CD14-positive monocyte (primary cell): ENCODE measurements at places on chromosomes 5 and 9. TPM values are rescaled to one million over a fixed set of nuclear protein-coding genes. Genes with fewer than 3 reads are reported as not detected.

ITGA1 gene
- polyA plus RNA-seq: 0.05 and 0.33 TPM in 2 replicates

CDKN2B gene
- polyA plus RNA-seq: 3.8 and 6.7 TPM in 2 replicates

TLR4 gene
- 214 TPM for polyA plus RNA-seq

UAP1L1 gene
- 14.8 TPM for polyA plus RNA-seq

SLC36A2 gene
- polyA plus RNA-seq: not detected in 2 replicates

STARD4 gene
- polyA plus RNA-seq: 6.4 TPM

CCNI2 gene
- polyA plus RNA-seq: not detected in 2 replicates

CSNK1G3 gene
- polyA plus RNA-seq: 17.1 TPM

CNTLN gene
- polyA plus RNA-seq: 2.2 TPM

FOXD4 gene
- not detected for polyA plus RNA-seq

LHX3 gene
- polyA plus RNA-seq: not detected

INSL6 gene
- polyA plus RNA-seq: not detected in 2 replicates

FRRS1L gene
- polyA plus RNA-seq: not detected in 2 replicates

FYB1 gene
- 141 TPM for polyA plus RNA-seq

FBP1 gene
- polyA plus RNA-seq: 82.2 and 128 TPM in 2 replicates

- H3K4me3 ChIP-seq: no peak overlapping the region
- H3K27ac ChIP-seq: no peak overlapping the region
- DNase-seq: no peak
- peaks cover 87% of the 10 kb centered on the region for H3K36me3 ChIP-seq
- H3K27me3 ChIP-seq: no peaks in the 10 kb centered on the region
- peaks cover 2% of the 10 kb centered on the region for H3K4me1 ChIP-seq
Observed at GRCh38 chr5:151491062-151491461, 43.7 kb downstream of the SLC36A1 start.

DNA sequence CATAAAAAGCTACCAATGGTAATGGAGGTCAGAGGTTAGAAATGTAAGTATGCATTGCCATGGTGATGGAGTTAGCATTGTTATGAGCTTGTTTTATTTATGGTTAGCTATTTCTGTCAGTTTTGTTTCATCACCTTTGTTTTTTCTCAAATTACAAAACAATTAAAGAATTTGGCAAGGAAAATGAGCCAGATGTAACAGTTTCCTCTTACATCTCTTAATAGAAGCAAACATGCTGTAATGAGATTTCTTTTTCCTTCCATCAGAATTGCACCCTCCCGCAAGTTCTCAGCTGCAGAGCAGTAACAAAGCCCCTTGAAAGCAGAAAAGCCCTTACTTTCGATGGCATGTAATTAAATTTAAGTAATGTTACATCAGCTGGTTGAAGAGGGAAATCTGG, 233.0 kb downstream of the SGCD start:
- no peak for DNase-seq
- H3K4me3 ChIP-seq: no peak overlapping the region
- no peak overlapping the region for H3K27ac ChIP-seq
- no peaks in the 10 kb centered on the region for H3K4me1 ChIP-seq
- H3K36me3 ChIP-seq: no peaks in the 10 kb centered on the region
- H3K27me3 ChIP-seq: no peaks in the 10 kb centered on the region

- peaks cover 2% of the 10 kb centered on the region for H3K27me3 ChIP-seq
- peak; percentile 4 for DNase-seq
- no peaks in the 10 kb centered on the region for H3K36me3 ChIP-seq
- H3K4me1 ChIP-seq: peaks cover 7% of the 10 kb centered on the region
Observed at GRCh38 chr9:84266087-84266561, 74.4 kb downstream of the SLC28A3 start.

DNA sequence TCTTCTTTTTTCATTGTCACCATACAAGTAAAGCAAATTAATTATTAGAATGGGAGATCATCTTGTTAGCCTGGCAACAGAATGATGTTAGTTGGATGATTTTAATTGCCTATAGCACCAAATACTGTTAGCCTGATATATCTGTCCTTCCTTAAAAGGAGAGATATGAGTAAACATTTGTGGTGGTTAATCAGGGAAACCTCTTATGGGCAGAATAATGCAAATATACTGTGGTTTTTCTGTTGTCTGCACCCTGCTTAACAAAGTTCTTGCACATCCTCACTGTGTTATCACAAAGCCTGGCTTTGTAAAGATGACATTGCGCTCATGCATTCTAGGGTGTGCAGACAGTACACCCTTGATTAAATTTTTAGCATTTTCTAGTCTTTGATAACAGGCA, 254.9 kb upstream of the SMC2 start:
- no peaks in the 10 kb centered on the region for H3K36me3 ChIP-seq
- H3K27me3 ChIP-seq: no peaks in the 10 kb centered on the region
- no peaks in the 10 kb centered on the region for H3K4me1 ChIP-seq
- DNase-seq: no peak
- no peak overlapping the region for H3K27ac ChIP-seq

- no peak overlapping the region for H3K27ac ChIP-seq
- no peaks in the 10 kb centered on the region for H3K27me3 ChIP-seq
- no peak overlapping the region for H3K4me3 ChIP-seq
- no peak for DNase-seq
- H3K4me1 ChIP-seq: peaks cover 3% of the 10 kb centered on the region
Observed at GRCh38 chr5:103466495-103466894, 96.1 kb downstream of the NUDT12 start.

- H3K27ac ChIP-seq: no peak overlapping the region
- DNase-seq: no peak
- H3K4me3 ChIP-seq: no peak overlapping the region
- no peaks in the 10 kb centered on the region for H3K27me3 ChIP-seq
- H3K36me3 ChIP-seq: no peaks in the 10 kb centered on the region
Observed at GRCh38 chr5:90740244-90740799, 181.7 kb downstream of the ADGRV1 start.

- H3K4me3 ChIP-seq: peak overlapping the region; percentile 80
- H3K27ac ChIP-seq: peak overlapping the region; percentile 76
- DNase-seq: peak; percentile 58
Observed at GRCh38 chr5:128538250-128539037, 399 bp upstream of the FBN2 start.

- H3K27ac ChIP-seq: no peak overlapping the region
- H3K36me3 ChIP-seq: no peaks in the 10 kb centered on the region
- no peak for DNase-seq
Observed at GRCh38 chr5:178555771-178556211, 34.4 kb downstream of the COL23A1 start.

GRCh38 chr9:81508476-81508875, 180.9 kb downstream of the TLE1 start:
- DNase-seq: no peak
- no peaks in the 10 kb centered on the region for H3K36me3 ChIP-seq
- H3K4me1 ChIP-seq: no peaks in the 10 kb centered on the region
- no peaks in the 10 kb centered on the region for H3K27me3 ChIP-seq
- H3K27ac ChIP-seq: no peak overlapping the region

DNA sequence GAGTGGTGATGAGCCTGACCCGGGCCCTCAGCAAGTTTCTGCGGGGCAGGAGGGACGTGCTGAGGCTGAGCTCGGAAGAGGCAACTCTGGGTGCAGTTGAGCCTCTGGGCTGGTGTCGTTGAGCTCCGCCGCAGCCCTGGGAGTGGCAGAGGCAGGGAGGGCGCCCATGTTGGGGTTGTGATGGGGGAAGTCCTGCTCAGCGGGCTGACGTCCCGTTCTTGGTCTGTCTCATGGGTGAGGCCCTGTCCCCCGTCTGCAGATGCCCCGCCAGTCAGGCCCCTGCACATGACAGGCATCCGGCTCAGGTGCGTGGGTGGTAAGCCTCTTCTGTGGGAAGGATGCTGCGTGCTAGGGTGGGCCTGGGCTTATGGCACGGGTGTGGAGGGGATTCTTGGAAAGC, 64.3 kb downstream of the RXRA start:
- no peaks in the 10 kb centered on the region for H3K27me3 ChIP-seq
- H3K4me1 ChIP-seq: peaks cover 90% of the 10 kb centered on the region
- peaks cover 39% of the 10 kb centered on the region for H3K36me3 ChIP-seq
- H3K27ac ChIP-seq: peak overlapping the region; percentile 66
- H3K4me3 ChIP-seq: no peak overlapping the region

GRCh38 chr5:23445573-23445972, 61.8 kb upstream of the PRDM9 start:
- H3K27ac ChIP-seq: no peak overlapping the region
- H3K36me3 ChIP-seq: no peaks in the 10 kb centered on the region
- H3K27me3 ChIP-seq: no peaks in the 10 kb centered on the region
- H3K4me1 ChIP-seq: no peaks in the 10 kb centered on the region
- no peak for DNase-seq
- H3K4me3 ChIP-seq: no peak overlapping the region

DNA sequence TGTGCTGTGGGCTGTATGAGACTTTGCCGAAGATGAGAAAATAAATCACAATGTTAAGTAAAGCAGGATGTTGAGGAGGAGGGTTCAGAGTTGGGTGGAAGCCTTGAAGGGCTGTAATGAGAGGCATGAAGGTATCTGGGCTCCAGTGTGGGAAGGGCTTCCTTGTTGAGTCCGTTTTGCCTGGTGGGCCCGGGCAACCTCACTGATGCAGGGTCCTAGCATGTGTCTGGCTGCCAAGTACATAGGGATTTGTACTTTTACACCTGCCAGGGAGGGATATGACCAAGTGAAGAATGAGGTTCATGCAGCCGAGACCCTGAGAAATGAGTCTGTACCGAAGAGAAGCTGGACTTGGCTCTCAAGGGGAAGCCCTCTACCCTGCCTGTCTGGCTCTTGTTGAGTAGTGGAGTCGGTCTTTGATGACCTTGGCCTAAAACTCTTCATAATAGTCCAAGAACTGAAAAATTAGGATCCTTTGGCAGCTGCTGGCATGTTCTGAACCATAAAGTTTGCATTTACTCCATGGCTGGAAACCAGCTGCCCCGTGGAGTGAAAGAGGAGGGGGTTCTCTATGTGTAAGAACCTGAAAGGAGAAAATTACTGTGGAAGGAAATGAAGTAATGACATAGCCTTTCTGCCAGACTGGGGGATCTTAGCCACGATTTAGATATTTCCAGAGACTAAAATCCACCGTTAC, 59.0 kb upstream of the DPYSL3 start:
- no peak overlapping the region for H3K4me3 ChIP-seq
- no peaks in the 10 kb centered on the region for H3K36me3 ChIP-seq
- no peak for DNase-seq
- no peaks in the 10 kb centered on the region for H3K27me3 ChIP-seq

DNA sequence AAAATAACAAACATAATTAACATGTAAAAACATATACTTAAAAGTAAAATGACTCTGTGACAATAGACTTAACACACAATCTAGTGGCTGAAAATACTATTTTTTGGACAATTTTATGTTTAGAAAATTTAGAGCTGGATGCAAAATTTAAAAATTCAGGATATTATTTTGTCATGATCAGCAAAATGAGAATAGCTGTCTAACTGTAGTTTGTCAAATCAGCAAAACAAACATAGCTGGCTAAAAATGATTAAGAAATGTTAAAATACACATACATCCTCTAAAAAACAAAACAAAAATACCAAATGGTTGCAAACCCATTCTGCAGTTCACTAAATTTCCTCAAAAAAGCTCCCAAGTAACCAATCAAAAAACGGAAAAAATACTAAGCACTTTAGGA, 18.6 kb downstream of the C9orf72 start:
- H3K4me1 ChIP-seq: no peaks in the 10 kb centered on the region
- no peak for DNase-seq
- no peak overlapping the region for H3K4me3 ChIP-seq
- H3K27me3 ChIP-seq: no peaks in the 10 kb centered on the region
- H3K36me3 ChIP-seq: peaks cover 98% of the 10 kb centered on the region

DNA sequence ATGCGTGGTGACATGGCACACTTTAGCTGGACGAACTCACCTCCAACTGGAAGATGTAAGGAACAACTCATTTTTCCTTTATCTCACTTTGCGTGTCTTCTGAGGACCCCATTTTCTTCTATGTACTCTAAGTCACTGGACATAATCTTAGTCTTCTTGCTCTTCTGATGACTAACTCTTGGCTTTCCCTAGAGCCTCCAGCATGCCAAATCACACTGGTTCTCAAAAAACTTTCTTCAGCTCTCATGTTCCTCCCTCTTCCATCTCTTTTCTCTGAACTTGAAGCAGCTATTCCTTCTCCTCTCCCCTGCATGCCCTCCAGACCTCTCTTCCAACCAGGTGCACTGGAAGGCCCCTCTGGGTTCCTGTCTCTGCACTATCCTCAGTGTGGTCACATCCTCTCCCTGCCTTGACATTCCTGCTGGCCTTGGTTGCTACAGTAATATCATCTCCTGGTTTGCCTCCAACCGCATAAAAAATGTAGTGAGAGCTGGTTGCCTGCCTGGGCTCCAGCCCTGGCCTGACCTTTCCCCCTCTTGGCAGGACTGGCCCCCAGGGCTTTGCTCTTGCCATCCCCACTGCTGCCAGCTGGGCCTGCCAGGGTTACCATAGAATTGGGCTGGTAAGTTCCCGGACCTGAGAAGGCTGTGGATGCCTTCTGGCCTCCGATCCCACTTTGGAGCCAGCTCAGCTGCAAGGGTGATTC, 44.8 kb upstream of the BNC2 start:
- H3K4me1 ChIP-seq: no peaks in the 10 kb centered on the region
- H3K27me3 ChIP-seq: no peaks in the 10 kb centered on the region
- H3K4me3 ChIP-seq: no peak overlapping the region
- no peak overlapping the region for H3K27ac ChIP-seq

DNA sequence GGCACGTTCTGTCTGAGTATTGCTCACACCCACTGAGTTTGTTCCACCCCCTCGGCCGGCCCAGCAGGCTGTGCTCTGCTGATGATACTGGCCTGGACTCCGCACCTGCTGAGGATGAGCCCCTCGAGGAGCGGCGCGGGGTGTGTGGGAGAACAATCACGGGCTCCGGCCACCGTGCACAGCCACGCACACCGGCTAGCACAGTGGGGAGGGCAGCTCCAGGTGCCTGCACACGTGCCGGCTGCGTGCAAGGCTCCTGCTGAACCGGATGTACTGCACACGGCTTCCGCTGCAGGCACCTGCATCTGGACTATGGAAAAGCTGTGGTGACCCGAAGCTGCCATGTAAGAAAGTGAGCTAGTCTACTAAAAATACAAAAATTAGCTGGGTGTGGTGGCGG, 485.2 kb upstream of the CDH9 start:
- no peaks in the 10 kb centered on the region for H3K4me1 ChIP-seq
- no peaks in the 10 kb centered on the region for H3K27me3 ChIP-seq
- H3K27ac ChIP-seq: no peak overlapping the region
- DNase-seq: no peak

DNA sequence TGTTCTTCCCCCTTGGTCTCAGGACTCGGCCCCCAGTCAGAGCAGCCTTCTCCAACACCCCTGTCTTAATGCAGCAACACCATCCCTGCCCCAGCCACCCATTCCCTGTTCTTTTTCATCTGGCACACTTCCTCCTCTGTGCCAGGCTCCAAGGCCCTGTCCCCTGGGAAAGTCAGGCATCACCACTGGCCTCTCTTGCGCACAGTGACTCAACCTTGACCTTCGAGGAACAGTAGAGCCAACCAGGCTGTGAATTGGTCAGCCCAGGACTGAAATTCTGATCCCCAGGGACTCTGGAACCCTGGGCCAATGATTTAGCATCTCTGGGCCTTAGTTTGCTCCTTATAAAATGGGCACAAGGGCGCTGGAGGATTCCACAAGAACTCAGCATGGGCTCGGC, 10.5 kb upstream of the RALGDS start:
- no peak overlapping the region for H3K4me3 ChIP-seq
- no peak for DNase-seq
- no peaks in the 10 kb centered on the region for H3K36me3 ChIP-seq

GRCh38 chr9:137952976-137953666, 75.5 kb downstream of the CACNA1B start:
- H3K27me3 ChIP-seq: no peaks in the 10 kb centered on the region
- no peaks in the 10 kb centered on the region for H3K4me1 ChIP-seq
- no peak overlapping the region for H3K27ac ChIP-seq
